ENCODE measurements at places on chromosomes 12 and 14. TPM values are rescaled to one million over a fixed set of nuclear protein-coding genes. Genes with fewer than 3 reads are reported as not detected.

DNA sequence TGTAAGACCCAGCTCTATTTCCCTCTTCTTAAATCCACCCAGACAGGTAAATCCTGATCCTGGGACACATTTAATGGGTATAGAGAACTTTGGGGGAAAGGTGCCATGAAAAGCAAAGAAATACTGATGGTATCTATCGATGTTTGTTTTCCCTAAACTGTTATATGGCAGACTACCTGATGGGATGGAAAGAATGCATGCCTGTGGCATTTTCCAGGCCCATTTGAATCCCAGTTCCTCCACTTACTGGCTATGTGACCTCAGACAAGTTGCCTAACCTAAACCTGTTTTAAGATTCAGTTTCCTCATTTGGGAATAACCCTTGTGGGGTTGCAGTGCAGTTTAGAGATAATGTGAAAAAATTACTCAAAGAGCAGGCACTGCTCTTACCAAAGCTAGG is 404.5 kb downstream of the FUT8 start:
- no peak for DNase-seq

GRCh38 chr14:49480053-49480760 is 106.0 kb downstream of the RPS29 start:
- no peak for DNase-seq

- no peak for DNase-seq
Observed at GRCh38 chr14:68677901-68678300, 115.0 kb downstream of the ZFP36L1 start.

The OR4K14 gene
- not detected for polyA plus RNA-seq

The CEBPE gene
- not detected for polyA plus RNA-seq

The CLEC2A gene
- polyA plus RNA-seq, result not detected

All from GM23338 (cell line).